HS-27A (cell line): ENCODE measurements at places on chromosomes 7 and 10.

DNA sequence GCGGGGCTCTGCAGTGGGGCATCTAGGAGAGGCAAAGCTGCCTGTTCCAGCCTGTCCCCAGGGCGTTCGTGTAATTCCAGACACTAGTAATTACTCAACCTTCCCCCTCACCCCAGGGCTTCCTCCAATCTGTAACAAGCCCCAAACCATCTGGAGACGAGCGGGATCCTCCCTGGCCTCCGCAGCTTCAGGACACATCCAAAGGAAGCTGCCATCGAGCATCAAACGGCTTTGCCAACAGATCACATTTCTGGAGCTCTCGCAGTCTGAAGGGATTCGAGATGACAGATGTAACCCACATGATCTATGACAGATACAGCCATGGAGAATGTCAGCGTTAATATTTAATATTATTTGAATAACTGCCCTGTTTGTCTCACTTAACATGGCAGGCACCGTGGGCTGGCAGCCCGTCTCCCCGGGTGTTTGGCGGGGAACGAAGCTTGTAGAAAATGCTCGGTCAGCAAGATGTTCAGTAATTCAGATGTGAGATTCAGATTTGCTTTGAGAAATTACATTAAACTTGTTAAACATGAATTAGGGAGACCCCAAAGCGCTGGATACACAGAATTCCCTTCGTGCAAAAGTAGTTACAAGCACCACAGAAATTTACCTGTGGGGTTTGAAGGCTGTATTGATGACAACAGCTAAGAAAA is 108.5 kb upstream of the C7orf33 start:
- no peak for DNase-seq

- DNase-seq = no peak
Measured at GRCh38 chr7:90839316-90839715, 243.2 kb downstream of the CDK14 start.

- no peak for DNase-seq
Measured at GRCh38 chr7:76425156-76425555, 406 bp downstream of the ZP3 start.

GRCh38 chr7:5607951-5608656 is 173.4 kb downstream of the RNF216 start:
- no peak for DNase-seq

- no peak for DNase-seq
Measured at GRCh38 chr7:1915326-1915725, 245.2 kb downstream of the ELFN1 start.

- DNase-seq = no peak
Measured at GRCh38 chr10:72809006-72809405, 84.5 kb upstream of the OIT3 start.

GRCh38 chr7:131021902-131022301 is 287.9 kb upstream of the KLF14 start:
- no peak for DNase-seq
